ENCODE measurements at places on chromosomes 7 and 10.
A peak's percentile ranks its signal among the peaks of the same experiment; 100 is the strongest.

GRCh38 chr10:68668972-68669371 is 52.1 kb upstream of the CCAR1 start:
- DNase-seq, result no peak

GRCh38 chr10:75403939-75404814 is 2.6 kb upstream of the ZNF503 start:
- DNase-seq, result peak; percentile 53

GRCh38 chr7:13953368-13953767 is 36.1 kb downstream of the ETV1 start:
- no peak for DNase-seq

DNA sequence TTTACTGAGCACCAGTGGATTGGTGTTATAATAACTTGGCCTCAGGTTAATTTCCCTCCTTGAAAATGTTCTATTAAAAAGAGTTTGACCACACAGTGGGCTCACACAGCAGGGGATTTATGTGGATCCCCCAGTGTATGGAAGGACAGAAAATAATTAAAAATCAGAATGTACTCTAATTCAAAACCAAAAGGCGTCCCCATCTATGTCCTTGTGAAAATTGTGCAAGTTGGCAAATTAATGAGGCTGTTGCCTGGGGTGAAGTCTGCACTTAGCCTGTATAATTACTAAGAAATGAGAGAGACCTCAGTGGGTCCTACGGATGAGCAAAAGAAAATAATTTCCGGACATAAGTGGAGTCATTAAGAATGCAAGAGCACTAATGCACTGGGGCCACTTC is 31.1 kb downstream of the PIK3CG start:
- DNase-seq, result no peak

DNA sequence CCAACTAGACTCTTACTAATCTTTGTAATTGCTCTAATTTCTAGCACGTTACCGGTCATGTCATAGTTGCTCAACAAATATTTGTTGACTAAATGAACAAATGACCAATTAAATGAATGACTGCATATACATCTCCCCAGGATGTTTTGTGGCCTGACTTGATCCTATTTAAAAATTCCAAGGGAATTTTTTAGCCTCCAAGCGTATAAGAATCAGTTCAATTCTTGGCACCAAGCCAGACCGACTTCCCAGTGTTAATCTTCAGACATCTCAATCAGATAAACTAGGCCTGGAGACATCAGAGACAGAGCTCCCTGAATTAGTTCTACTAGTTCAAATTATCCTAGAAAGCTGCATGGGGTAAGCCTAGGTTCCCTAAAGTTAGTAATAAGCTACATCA is 96.0 kb downstream of the GSAP start:
- no peak for DNase-seq

- no peak for DNase-seq
These were observed 749.4 kb downstream of the XPNPEP1 start for GRCh38 chr10:109173937-109174336.

DNA sequence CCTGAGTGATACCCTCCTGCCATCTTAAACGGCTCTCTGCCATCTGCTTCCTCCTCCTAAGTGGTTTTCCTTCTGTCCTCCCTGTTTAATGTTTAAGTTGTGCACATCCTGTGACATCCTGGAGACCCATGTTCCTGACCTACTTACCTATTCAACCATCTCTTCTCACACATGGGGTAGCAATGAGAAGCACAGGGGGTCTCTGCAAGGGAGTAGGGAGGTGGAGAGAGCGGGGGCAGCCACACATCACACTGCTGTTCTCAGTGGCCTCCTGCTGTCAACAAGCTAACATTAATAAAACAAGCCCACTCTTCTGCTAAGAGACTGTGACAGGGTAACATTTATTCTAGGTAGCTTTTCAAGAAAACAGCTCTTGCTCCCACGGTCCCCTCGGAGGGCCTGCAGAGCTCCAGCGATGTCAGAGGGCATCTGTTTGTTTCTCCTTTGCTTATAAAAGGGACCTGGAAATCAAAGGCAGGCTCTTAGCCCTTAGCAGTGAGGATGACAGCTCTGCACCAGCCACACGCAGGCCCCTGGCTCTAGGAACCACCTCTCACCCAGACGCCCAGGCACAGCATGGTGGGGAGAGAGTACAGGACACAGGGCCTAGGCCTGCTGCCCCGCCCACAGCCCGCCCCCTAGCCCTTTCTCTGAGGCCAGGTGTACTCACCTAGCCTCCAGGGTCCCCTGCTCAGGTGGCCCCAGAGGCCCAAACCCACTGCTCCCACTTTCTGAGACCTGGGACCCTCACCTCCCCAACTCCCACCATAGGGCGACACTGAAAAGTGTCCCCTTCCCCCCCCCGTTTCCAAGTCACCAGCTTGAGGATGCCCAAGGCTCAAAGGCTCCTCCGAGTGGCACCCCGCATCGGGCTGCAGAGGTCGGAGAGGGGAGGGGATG is 943 bp upstream of the SLC18A2 start:
- DNase-seq, result no peak

DNA sequence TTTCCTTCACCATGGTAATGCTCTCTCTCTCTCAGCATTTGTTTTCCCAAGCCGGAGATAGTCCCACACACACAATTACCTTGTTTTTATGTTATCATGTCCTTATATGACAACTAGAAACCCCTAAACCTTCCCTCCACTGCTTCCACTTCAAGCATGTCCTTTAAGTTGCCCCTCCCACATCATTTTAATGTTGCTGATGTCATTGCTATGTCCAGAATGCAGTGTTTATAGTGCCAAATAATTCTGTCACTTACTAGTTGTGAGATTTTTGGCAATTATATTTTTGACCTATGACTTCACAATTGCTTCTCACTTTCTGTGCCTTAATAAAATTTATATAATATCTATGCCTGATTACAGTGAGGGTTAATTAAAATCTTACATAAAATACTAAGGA is 645.9 kb downstream of the XPNPEP1 start:
- no peak for DNase-seq

DNA sequence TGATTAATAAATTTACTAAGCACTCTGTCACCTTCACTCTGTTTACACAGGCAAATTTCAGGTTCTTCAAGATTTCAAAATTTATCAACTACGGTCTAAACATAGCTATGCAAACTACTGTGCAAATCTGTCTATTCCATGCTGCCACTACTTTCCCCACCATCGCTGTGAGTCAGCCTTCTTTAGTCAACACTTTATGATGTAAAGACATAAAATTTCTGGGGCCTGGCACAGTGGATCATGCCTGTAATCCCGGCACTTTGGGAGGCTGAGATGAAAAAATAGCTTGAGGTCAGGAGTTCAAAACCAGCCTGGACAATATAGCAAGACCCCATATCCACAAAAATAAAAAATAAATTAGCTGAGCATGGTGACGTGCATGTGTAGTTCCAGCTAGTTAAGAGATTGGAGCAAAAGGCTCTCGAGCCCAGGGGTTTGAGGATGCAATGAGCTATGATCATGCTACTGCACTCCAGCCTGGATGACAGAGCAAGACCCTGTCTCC is 42.6 kb downstream of the CNOT4 start:
- no peak for DNase-seq

Measured in NCI-H1105 treated with DMSO at 0.1 percent for 48 hours (cell line).